ENCODE measurements at places on chromosomes 2 and 18.
A peak's percentile ranks its signal among the peaks of the same experiment; 100 is the strongest.

GRCh38 chr18:32469190-32469651 is 1.5 kb downstream of the GAREM1 start:
- DNase-seq = no peak

DNA sequence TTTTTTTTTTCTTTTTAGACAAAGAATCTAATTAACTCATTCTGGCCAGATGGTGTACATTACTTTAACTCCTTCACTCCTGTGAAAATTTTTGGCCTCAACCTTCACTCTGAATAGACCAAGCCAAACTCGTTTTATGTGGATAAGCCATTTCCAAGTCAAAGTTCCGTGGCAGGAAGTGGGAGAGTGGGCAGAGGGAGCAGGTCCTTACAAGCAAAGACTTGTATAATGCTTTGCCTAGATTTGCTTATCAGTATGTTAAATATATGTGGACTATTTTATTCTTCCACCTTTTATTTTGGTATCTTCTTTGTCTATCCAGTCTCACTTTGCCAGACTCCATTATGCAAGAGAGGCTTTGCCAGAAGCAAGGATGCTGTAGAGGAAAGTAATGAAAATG is 178.1 kb upstream of the TNP1 start:
- no peak for DNase-seq

DNA sequence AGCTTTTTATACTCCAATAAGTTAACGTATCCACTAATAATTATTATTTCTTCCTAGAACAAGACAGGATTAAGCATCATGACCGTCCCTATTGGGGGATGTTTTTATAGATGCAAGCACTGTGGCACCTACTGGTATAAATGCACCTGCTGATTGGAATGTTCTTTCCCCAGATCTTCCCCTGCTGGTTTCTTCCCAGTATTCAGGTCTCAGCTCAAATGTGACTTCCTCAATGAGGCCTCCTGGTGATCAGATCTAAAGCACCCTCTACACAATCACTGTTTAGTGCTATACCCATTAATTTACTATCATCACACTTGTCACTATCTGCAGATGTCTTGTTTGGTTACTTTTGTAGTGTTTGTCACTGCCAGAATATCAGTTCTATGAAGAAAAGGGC is 3.9 kb upstream of the TYMS start:
- DNase-seq = no peak

DNA sequence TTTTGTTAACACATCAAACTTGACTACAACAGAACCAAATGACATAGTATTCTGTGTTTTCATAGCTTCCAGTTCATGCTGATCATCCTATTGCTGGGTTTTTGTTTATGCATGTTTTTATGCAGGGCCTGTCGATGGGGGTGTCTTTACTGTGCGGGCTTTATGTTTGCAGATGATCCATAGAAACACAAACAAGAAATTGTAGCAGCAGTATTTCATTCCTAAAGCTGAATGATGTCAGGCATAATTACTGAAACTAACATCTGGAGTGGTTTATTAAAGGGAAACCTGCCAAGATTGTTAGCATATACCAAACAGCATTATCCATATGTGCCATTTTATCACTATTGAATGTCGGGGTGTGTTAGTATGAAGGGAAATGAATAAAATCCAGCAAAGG is 129.7 kb downstream of the PTPRM start:
- no peak for DNase-seq

- peak; percentile 30 for DNase-seq
Measured at GRCh38 chr18:369224-370015, 101.6 kb upstream of the THOC1 start.

DNA sequence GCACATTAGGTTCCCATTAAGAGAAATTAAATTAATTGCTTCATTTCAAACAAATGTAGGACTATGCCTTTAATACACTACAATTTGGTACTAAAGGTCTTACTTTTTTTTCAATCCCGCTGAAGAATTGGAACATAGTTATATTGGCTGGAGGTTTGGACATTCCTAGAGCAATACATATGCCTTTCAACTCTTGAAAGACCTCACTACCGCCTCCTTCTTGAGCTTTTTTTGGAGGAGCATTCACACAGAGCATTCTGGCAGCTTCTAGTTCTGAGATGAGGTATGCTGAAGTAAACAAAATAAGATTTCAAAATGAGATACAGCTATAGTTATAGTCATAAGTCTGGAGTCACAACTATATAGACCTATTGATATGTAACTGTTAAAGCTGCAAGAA is 10.9 kb downstream of the FAM98A start:
- DNase-seq = no peak

DNA sequence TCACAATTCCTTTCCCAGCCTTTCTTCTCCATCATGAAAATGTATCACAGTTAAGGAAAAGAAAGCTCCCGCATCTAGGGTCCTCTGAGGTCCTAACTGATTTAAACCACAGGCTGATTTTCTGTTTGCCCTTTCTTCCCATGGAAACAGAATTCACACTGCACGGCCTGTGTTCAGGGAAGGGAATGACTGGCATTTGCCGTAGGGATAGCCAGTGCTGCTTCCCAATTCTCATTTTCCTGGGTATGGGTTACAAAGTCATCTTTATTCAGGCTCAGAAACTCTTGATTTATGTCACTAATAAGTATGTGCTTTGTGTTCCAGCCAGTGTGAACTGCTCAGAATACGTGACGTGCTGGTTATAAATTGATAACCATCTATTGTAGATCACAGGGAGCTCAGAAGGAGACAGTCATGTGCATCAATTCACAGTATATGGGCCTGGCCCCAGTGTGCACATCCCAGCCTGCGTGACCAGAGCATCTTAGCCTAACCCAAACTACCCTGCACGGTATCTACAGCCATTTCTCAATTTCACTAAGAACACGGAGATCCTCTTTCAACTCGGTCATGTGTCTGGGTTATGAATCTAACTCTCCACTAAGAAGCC is 163.3 kb downstream of the LRRC30 start:
- DNase-seq = no peak

DNA sequence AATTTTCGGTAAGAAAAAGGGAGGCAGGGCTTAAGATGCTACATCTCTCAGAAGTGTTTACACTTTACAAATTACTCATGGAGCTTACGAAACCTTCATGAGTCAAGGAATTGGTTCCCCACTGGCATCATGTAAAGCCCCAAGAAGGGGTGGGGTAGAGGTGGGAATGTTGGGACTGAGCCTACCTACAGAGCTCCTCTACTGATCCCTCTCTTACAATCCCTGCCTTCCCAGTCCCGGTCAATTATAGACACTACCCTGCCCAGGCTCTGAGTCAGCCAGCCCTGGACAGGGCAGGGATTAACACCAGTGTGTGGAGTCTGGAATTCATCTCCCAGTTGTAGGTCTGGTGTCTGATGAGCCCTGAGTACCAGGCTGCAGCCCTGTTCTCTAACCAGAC is 248.9 kb downstream of the PAX3 start:
- peak; percentile 22 for DNase-seq

DNA sequence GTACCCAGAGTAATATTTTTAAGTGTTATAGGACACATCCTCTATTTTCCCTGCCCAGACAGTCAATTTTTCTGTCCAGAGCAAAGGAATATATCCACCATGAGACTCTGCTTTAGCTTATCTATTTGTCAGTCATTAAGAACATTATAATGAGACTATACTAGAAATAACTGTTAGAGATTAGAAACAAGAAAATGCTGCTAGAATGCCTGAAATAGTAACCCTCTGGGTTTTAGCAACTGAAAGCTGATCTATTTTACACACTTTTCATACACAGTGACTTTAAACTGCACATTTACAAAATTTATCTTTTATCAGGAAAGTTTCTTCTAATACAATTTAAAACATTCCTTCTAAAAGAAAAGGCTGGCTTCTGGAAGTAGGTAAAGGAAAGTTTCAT is 39.6 kb downstream of the MBD2 start:
- no peak for DNase-seq

GRCh38 chr2:167504061-167504460 is 615.8 kb downstream of the XIRP2 start:
- DNase-seq = no peak

DNA sequence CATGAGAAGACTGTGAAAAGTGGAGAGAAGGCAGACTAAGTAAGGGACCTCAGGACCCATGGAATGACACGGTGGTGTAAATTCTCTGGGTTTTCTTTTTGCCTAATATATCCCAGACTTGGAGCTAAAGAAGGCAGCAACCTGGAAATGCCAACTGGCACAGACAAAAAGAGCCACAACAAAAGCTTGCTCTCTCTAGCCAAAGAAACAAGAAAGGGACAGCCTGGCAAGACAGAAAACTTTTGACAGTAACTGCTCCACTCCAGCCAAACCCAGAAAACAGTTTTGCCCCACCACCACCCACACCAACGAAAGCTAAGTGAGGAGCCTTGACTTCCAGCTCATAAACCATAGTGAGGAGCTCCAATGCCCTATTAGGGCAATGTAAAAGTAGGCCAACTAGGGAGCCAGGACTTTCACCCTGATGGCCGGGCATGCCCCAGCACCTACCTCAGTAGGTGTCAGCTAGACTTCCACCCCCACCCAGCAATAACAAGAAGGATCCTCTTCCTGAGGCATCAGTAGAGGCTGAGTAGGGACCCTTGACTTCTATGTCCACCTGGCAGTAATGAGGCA is 35.5 kb downstream of the PELI1 start:
- no peak for DNase-seq

GRCh38 chr18:9337873-9338272 is 3.3 kb downstream of the TWSG1 start:
- DNase-seq = no peak

- no peak for DNase-seq
Measured at GRCh38 chr18:36382854-36383253, 85.3 kb downstream of the FHOD3 start.

DNA sequence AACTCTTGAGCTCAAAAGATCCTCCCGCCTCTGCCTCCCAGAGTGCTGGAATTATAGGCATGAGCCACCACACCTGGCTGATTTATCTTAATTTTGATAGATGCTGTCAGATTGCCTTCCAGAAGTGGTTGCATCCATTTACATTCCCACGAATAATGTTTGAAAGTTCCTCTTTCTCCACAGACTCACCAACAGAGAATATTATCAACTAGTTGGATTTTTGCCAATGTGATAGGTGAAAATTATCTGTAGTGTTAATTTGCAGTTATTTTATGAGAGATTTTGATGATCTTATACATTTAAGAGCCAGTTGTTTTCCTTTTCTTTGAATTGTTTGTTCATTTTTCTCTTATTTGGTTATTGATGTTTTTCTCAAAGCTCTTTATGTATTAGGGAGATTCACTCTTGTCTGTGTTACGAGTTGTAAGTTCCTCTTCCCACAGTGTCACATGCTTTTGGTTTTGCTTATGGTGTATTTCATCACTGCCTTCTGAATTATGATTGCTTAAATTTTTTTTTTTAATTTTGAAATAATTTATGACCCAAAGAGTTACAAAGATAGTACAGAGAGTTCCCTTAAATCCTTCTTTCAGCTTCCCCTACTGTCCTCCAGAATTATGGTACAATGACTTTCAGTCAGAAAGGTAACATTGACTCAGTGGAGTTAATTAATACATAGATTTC is 20.7 kb upstream of the NT5DC4 start:
- DNase-seq = no peak

DNA sequence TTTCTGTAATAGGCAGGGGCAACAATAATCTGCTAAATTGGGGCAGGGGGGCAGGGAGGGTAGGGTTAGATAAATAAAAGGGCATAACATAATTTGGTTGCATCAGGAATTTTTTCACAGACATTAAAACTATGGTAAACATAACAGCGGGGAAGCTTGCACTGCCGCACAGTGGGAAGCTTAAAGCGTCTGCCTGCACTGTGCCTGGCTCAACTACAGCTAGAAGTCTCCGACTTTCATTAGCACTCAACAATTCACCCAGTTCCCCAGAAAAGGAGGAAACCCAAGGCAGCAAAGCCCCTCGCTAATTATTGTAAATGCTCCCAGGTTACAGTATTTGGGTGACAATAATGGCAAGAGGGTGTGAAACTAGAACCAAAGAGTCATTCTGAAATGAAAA is 562.9 kb downstream of the ARHGAP15 start:
- DNase-seq = no peak

GRCh38 chr2:101872480-101872879 is 119.3 kb upstream of the IL1R2 start:
- no peak for DNase-seq

DNA sequence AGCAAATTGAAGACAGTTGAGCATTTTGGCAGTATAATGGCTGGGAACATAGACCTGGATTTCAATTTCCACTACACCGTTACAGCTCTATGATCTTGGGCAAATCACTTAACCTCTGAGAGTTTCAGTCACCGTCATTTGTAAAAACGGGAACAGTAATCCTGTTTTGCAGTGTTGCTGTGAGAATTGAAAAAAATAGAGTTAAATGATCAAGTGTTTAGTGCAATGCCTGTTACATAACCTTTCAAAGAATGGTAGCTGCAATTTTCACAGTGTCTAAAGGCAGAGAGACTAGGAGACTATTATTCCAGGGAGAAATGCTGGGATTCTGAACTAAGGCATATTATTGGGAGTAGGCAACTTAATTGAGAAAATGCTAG is 2.0 kb downstream of the AGPS start:
- DNase-seq = no peak

DNA sequence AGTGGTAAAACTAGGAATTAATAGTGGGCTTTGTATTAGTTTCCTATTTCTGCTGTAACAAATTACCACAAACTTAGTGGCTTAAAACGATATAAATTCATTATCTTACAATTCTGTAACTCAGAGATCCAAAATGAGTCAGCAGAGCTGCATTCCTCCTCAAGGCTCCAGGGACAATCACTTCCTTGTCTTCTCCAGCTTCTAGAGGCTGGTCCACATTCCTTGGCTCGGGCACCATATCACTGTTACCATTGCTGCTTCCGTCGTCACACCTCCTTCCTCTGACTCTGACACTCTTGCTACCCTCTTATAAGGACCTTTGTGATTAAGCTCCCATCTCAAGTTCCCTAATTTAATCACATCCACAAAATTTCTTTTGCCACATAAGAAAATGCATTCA is 567.8 kb upstream of the KLHL29 start:
- peak; percentile 2 for DNase-seq

- DNase-seq = peak; percentile 57
Measured at GRCh38 chr2:99421469-99421868, 68.3 kb downstream of the REV1 start.

DNA sequence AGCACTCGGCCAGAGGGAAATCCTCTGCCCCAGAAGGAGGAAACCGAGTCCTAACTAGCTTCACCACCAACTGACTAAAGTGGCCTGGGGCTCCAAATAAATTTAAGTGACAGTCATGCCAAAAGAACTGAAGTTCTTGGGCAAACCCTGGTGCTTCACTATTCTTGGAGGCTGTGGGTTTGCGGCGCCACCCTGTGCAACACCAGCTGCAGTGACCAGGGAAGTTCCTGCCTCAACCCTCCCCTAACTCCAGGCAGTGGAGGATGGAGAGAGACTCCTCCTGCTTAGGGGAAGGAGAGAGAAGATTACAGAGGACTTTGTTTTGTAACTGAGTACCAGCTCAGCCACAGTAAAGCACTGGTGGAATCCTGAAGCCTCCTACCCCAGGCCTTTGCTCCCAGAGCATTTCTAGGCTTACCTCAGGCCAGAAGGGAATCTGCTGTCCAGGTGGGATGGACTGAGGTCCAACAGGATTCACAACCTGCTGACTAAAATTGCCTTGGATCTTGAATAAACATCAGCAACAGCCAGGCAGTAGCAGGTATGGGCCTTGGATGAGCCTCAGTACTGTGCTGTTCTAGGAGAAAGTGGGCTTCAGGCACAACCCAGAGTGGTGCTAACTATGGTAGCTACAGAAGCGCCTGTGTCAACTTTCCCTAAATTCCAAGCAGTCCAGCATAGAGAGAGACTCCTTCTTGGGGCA is 29.4 kb upstream of the BMP10 start:
- no peak for DNase-seq

All from HS-5 (cell line).